ENCODE measurements at places on chromosomes 1 and 21.

DNA sequence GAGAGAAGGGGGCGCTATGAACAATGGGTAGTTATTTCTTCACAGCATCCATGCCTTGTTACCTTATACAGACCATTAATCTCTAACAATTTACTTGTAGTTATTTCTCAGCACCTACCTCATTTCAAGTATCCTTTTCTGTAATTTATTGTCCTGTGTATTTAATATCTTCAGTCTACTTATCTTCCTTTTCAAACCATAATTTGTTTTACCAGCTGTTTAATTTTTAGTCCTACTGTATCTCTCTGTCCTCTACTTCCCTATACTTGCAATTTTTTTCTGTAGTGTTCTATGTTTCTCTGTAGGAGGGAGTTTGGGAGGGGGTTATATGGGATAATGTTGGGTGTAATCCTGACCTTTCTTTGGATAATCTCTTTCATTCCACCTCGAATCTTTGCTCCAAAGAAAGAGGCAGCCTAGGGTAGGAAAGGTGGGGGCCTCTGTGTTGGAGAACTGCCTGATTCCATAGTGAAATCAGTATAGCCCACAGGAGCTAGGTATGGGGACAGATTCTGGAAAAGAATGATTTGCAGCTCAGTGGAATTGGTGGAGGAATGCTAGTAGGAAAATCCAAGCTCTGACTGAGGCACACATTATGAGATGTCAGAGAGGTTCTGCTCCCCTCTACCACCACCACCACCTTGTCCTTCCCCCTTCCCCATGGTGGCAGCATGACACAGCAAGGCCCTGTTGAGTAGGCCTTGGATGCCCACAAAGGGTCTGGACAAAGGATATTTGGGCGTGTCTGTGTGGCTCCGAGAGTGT, 642 bp downstream of the MLLT11 start:
- DNase-seq: no peak

DNA sequence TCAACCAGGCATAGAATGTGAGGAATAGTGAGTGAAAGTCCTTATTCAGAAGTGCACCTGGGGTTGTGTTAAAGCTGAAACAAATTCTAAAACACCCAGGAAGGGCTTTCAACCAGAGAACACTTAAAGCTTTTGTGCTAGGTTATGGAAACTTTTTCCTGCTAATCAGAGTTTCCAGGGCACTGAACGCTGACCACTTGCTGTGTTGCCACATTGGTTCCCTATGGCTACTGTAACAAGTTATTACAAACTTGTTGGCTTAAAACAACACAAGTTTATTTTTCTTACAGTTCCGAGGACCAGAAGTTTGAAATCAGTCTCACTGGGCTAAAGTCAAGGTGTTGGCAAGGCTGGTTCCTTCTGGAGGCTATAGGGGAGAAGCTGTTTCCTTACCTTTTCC, 300.6 kb downstream of the HHAT start:
- no peak for DNase-seq

- no peak for DNase-seq
Measured at GRCh38 chr1:171664976-171665375, 12.5 kb upstream of the MYOC start.

DNA sequence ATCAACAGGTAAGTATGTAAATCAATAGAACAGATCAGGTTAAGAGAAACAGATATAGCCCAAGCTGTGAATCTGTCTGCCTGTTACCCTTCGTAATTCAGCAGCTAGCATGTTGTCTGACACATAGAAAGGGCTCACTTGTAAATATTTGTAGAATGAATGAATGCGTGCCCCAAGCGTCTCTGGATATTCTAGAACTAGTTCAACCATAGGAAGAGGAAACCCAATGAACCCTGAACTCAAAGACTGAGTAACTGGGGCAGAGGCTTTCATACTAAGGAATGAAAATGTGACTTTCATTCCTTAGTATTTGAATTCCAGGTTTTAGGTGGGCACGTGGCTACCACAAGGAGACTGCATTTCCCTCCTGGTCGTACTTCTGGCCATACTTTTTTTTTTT, 60.1 kb upstream of the SMYD2 start:
- no peak for DNase-seq

DNA sequence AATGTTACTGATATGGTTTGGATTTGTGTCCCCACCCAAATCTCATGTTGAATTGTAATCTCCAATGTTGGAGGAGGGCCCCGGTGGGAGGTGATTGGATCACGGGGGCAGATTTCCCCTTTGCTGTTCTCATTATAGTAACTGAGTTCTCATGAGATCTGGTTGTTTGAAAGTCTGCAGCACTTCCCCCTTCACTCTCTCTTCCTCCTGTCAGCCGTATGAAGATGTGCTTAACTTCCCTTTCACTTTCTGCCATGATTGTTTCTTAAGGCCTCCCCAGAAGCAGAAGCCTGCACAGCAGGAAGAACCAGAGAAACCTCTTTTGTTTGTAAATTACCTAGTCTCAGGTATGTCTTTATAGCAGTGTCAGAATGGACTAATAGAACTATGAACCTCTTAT, 28.4 kb downstream of the TRIM33 start:
- no peak for DNase-seq

Data from NCI-H446 treated with DMSO at 0.1 percent for 48 hours (cell line).